ENCODE measurements at places on chromosomes 16 and 17. TPM values are rescaled to one million over a fixed set of nuclear protein-coding genes. Genes with fewer than 3 reads are reported as not detected.

Gene SLFN5
- total RNA-seq = 12.9 TPM

DNA sequence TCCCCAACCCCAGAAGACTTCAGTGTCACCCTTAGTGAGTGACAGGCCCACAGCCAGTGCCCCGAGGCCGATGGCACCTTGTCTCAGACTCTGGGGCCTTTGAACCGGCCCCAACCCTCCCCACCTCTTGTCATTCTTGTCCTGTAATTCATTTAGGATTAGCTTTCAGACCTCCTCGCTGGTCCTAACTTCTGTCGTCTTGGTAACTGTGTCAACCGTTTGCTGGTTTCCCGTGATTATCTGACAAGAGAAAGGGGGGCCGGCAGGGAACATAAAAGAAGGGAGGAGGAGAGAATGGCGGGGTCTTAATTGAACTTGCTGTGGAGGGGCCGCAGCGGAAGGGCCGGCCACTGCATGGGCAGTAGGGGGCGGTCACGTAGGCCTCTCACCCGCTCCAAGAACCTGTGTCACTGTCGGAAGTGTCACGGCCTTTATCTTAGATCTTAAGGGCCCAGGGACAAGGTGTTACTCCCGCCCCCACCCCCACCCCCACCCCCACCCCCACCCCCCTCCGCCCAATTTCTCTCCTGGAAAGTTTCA is 46.5 kb upstream of the GSE1 start:
- H3K27ac ChIP-seq = no peak overlapping the region
- DNase-seq = no peak
- H3K4me1 ChIP-seq = no peaks in the 10 kb centered on the region

Gene TBC1D10B
- total RNA-seq = 20.0 TPM

Gene KRT9
- total RNA-seq = not detected

Gene CDH8
- not detected for total RNA-seq

Gene TMEM238L
- total RNA-seq = not detected

GRCh38 chr17:45127548-45128300 is 4.6 kb downstream of the PLCD3 start:
- peak overlapping the region; percentile 95 for H3K27ac ChIP-seq
- H3K4me3 ChIP-seq = no peak overlapping the region
- H3K27me3 ChIP-seq = no peaks in the 10 kb centered on the region
- DNase-seq = peak; percentile 83
